Transverse colon (tissue), 4 donors: ENCODE measurements at places on chromosomes 5 and 9.

DNA sequence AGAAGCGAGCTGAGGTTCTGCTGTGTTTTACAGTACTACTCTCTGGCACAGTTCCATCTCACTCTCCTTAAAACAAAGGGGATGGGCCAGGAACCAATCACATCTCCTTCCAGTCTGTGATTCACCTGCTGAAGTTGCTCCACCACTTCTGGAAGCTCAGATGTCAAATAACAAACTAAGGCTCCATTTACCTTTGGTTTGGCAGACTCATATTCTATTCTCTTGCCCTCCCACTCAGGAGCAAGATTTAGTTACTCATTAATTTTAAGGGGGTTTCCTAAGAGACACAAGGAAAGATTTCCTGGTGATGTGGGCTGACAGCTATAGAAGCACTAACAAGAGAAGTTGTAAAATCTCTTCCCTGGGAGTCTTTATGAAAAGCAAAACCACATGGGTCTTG, 37.8 kb upstream of the KIF2A start:
- no peak for DNase-seq

- DNase-seq, result no peak
These were observed 173.7 kb downstream of the ERCC6L2 start for GRCh38 chr9:96048956-96049831.

- DNase-seq, result no peak
These were observed 15.6 kb downstream of the FAM219A start for GRCh38 chr9:34442770-34443169.

- no peak for DNase-seq
These were observed 357.7 kb downstream of the NPR3 start for GRCh38 chr5:33068786-33069185.

- no peak for DNase-seq
These were observed 394.9 kb upstream of the CD180 start for GRCh38 chr5:67591491-67591890.

DNA sequence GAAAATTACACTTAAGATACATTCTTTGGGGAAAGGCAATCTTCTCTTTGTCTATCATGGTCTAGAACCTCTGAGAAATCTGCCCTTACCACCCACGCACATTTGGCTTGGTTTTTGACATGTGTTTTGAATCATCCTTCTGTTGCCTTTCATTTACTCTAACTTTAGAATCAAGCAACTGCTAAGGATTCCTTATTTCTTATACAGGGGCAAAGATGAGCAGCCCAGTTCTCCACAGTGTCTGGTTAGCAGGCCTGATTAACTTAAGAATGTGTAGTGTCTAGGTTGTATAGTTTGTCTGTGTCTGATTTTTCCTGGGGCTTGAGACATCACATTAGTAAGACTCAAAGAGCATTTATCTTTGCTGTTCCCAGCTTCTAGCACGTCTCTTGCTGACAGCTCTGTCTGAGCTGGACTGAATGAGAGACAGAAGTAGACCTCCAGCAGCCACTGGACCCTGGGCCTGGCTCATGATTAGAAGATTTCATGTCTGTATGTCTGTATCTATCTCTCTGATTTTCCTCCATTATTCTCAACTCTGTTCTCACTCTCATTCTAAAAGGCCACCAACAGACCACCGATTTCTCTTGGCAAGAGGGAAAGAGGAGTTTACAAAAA, 31.8 kb upstream of the PCA3 start:
- no peak for DNase-seq

- DNase-seq, result no peak
These were observed 82.9 kb downstream of the TMEM215 start for GRCh38 chr9:32866273-32866672.

DNA sequence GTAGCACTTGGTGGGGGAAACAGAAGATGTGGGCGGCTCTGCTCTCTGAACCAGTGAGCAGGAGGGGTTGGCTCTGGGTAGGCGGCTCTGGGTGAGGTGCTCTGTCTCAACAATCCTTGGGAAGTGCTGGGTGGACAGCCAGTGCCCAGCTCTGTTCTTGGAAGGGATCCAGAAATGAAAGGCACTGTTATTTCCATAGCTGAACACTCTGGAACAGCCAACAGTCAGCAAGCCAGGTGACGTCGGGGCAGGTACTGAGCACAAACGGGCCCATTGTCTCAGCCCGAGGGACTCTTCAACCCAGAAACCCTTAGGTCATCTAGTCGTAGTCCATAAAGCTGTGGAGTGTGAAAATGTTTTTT, 36.3 kb downstream of the OLFM1 start:
- DNase-seq, result no peak

- DNase-seq, result no peak
These were observed 513.5 kb downstream of the MTRR start for GRCh38 chr5:8382456-8382855.

DNA sequence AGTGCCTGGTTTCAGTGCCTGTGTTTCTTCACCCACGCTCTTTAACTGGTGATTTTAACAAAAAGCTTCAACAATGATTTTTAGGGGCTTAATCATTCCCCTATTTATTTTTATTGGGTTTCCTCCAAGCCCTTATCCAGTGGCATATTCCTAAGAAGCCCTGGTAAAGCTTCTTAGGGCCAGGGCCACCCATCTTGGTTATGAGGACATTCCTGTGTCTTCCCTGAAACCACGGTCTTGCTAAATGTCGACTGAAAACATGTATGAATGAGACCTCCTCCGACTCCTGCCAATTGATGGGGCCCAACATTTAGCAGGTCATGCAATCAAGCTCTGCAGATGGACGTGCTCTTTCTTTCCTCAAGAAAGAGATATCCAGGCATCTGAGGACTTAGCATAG, 13.7 kb upstream of the CARTPT start:
- DNase-seq, result no peak

GRCh38 chr5:160382346-160382745, 11.9 kb upstream of the C1QTNF2 start:
- no peak for DNase-seq

DNA sequence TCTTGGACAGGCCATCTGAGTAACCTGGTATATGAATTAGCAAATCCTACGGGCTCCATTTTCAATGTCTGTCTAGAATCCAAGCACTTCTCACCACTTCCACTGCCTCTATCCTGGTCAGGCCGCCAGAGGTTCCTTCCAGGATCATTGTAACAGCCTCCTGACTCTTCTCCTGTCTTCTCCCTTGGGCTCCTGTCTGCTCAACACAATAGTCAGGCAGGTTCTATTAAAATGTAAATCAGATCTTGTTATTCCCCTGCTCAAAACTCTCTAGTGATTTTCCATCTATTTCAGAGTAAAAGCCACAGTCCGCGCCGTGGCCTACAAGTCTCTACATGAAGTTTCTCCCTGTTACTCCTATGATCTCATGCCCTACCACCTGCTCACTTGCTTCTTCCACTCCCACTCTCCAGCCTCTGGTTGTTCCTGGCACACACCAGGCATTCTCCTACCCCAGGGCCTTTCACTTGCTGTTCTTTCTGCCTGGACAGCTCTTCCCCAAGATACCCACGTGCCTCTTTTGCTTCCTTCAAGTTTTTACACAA, 21.7 kb downstream of the ZNF366 start:
- no peak for DNase-seq
